Chondrocyte (in vitro differentiated cells): ENCODE measurements at places on chromosomes 2 and 18. TPM values are rescaled to one million over a fixed set of nuclear protein-coding genes. Genes with fewer than 3 reads are reported as not detected.

DNA sequence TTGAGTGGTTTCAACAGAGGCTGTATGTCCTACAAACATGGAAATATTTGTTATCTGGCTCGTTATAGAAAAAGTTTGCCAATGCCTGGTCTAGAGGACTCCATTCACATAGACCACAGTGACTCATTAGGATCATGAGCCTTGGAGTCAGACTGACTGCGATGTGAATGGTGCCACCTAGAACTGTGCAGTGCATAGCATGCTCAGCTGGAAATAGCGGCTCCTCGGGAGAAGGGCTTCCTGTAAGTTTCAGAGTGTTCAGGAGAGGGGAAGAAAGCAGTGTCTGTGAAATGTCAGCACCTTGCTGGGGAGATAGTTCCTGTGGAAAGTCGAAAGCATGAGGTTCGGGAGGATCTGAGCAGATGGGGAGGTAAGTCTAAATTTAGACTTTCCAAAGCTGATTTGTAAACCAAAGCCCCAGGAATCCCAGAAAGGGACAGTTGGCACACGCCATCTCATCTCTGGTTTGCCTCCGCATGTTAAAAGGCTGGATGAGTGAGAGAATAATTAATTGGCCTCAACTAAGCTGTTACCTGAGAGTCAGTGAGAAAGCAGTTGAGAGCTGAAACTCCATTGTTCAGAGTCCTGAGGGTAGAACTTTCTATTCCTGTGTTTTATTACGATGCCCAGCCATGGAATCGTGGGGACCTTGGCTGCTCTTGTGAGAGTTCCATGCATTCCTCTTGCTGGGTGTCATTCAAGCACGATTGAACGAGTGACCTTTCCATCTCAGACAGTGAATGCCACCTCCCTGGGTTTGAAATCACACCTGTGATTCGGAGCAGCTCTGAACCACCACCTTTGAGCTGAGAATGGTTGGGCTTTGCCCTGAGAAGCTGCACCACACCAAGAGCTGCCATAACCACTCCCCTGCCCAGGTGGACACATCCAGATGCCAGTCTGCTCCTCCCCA is 99.5 kb downstream of the MAPK4 start:
- no peak overlapping the region for H3K4me3 ChIP-seq
- no peaks in the 10 kb centered on the region for H3K36me3 ChIP-seq
- peak overlapping the region; percentile 6 for H3K27ac ChIP-seq
- peaks cover 7% of the 10 kb centered on the region for H3K27me3 ChIP-seq
- DNase-seq, result no peak
- peaks cover 3% of the 10 kb centered on the region for H3K4me1 ChIP-seq

GRCh38 chr2:133518700-133519344 is 49.4 kb downstream of the NCKAP5 start:
- no peak overlapping the region for H3K27ac ChIP-seq
- peaks cover 18% of the 10 kb centered on the region for H3K4me1 ChIP-seq
- H3K27me3 ChIP-seq, result no peaks in the 10 kb centered on the region
- H3K36me3 ChIP-seq, result no peaks in the 10 kb centered on the region

DNA sequence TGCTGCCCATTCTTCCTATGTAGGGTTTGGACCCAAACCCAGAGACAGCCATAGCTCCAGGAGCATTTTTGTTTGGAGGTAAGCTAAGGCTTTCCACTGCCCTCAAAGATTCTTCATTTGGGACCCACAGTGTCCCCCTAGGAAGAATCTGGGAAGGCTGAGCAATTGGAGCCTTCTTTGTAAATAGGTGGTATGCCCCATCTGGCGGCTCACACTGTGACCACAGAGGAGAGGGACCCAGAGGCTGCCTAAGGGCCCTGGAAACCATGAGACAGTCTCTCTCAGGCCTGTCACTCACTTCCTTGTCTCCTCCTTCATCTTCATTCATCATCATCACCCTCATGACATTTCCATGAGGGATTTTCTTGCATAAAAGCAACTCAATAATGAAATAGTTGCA is 215.4 kb upstream of the OSR1 start:
- peaks cover 1% of the 10 kb centered on the region for H3K36me3 ChIP-seq
- DNase-seq, result no peak
- H3K4me3 ChIP-seq, result no peak overlapping the region

DNA sequence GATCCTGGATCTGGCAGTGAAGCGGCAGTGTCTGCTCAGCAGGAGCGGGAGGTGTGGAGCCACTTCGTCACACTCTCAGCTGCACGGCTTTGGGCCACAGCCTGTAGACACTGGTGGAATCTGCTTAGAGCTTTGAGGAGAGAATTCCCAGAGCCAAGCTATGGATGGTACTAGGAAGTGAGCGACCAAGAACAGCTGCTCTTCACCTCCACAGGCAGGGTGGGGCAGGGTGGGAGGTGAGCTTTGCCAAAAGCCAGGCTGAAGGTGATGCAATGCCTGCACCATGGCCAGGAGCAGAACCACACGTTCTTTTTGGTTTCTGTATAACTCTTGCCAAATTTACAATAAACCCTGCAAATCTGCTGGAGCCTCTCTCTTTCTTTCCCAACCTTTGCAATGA is 226.1 kb downstream of the ANKRD30B start:
- H3K27ac ChIP-seq, result no peak overlapping the region
- no peaks in the 10 kb centered on the region for H3K36me3 ChIP-seq
- no peaks in the 10 kb centered on the region for H3K27me3 ChIP-seq
- DNase-seq, result no peak
- H3K4me1 ChIP-seq, result no peaks in the 10 kb centered on the region

DNA sequence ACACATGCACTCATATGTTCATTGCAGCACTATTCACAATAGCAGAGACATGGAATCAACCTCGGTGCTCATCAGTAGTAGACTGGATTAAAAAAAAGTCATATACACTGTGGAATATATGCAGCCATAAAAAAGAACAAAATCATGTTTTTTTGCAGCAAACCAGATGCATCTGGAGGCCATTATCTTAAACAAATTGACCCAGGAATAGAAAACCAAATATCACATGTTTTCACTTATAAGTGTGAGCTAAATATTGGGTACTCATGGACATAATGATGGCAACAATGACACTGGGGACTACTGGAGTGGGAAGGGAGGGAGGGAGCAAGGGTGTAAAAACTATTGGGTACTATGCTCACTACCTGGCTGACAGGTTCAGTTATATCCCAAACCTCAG is 792.6 kb downstream of the EPHA4 start:
- peaks cover 5% of the 10 kb centered on the region for H3K36me3 ChIP-seq
- DNase-seq, result no peak
- peaks cover 18% of the 10 kb centered on the region for H3K4me1 ChIP-seq
- H3K4me3 ChIP-seq, result no peak overlapping the region
- no peaks in the 10 kb centered on the region for H3K27me3 ChIP-seq

DNA sequence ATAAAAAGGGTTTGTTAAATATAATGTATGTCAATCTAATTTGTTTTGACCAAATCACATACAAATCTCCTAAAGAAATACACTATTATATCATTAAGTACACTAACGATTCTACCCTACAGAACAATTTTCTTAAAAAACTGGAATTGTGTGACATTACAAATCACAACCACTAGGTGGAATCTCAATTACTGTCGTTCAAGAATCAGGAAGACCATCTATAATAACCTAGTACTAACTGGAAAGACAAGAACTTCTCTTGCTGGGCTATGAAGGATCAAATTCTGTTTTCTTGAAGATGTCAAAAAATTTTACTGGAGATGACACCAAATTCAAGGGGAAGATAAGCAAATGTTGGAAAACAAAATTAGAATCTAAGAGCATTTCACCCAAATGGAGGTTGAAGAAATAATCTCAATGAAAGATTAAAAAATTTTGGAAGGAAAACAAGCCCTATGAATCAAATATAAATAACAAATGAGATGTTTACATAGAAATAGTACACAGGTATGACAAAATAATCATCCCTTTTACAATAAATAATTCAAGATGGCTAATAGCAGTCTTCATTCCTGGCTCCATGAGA is 110.9 kb downstream of the STK39 start:
- H3K4me3 ChIP-seq, result no peak overlapping the region
- no peak overlapping the region for H3K27ac ChIP-seq
- H3K36me3 ChIP-seq, result peaks cover 12% of the 10 kb centered on the region
- no peaks in the 10 kb centered on the region for H3K27me3 ChIP-seq
- no peak for DNase-seq
- peaks cover 51% of the 10 kb centered on the region for H3K4me1 ChIP-seq

DNA sequence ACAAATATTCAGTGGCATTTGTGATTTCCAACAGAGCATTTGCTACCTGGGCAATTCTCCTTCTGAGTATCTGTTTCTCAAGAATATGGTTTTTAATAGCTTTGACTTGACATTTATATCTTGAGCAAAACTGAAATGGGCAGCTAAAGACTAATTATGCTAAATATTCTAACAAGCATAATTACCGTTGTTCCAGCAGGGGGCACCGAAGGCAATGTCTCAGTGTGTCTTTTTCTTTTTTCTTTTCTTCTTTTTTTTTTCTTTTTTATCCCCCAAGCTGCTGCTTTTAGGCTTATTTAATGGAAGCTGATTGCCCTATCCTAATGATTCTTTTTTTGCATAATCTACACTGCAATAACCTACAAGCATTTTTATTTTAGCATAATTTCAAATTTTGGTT is 138.9 kb upstream of the NABP1 start:
- H3K27ac ChIP-seq, result no peak overlapping the region
- no peak for DNase-seq
- no peak overlapping the region for H3K4me3 ChIP-seq
- H3K36me3 ChIP-seq, result peaks cover 4% of the 10 kb centered on the region
- H3K4me1 ChIP-seq, result peaks cover 8% of the 10 kb centered on the region
- no peaks in the 10 kb centered on the region for H3K27me3 ChIP-seq

INPP5D gene
- 0.20 to 0.48 TPM (median 0.21 TPM) in 3 replicates for total RNA-seq

ARL4C gene
- 16.4 to 129 TPM (median 127 TPM) in 3 replicates for total RNA-seq

HTR2B gene
- 0.69 to 0.85 TPM in 2 of 3 replicates, not detected in the other for total RNA-seq

FRZB gene
- total RNA-seq, result 13.8 to 31.6 TPM (median 15.0 TPM) in 3 replicates

CHRND gene
- total RNA-seq, result not detected in 3 replicates

CYP27C1 gene
- total RNA-seq, result 11.7 to 17.2 TPM (median 13.4 TPM) in 3 replicates

REG3A gene
- total RNA-seq, result not detected in 3 replicates

CXCR4 gene
- total RNA-seq, result not detected in 3 replicates
